ENCODE measurements at places on chromosomes 11 and 22.

- DNase-seq, result no peak
Measured at GRCh38 chr11:3796346-3796745, 1.0 kb downstream of the NUP98 start.

GRCh38 chr22:34278121-34278520 lies 357.8 kb upstream of the LARGE1 start:
- DNase-seq, result no peak

DNA sequence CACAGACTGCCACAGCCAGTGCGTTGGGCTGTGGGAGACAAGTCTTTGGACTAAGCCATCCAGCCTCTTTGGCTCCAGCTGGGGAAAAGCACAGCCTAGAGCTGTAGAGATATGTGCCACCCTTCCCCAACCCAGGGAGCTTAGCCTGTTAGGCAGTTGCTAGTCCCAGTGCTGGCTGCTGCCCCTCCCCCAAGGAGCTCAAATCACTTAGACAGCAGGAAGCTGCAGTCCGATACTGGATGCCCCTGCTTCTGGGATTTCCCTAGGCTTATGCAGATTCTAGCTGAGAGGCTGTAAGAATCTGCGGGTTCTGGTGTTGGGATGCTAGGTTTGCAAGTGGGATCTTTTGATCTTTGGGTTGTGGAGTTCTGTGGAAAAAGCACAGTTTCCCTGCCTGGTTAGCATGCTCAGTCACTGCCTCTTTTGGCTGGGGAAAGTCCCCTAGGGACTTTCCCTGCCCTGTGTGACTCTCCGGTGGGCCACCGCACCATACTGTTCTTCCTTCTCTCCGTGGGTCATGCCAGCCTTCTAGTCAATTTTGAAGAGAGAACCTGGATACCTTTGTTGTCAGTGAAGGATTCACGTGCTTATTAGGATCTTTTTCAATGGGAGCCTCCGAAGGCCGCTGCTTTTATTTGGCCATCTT lies 792.0 kb downstream of the KCNA4 start:
- no peak for DNase-seq

GRCh38 chr22:28279888-28280287 lies 360.8 kb upstream of the PITPNB start:
- no peak for DNase-seq

- DNase-seq, result no peak
Measured at GRCh38 chr11:86591631-86592030, 80.8 kb downstream of the ME3 start.

GRCh38 chr22:43616645-43617044 lies 195.5 kb downstream of the EFCAB6 start:
- DNase-seq, result no peak

- no peak for DNase-seq
Measured at GRCh38 chr22:42190274-42190673, 59.7 kb upstream of the CYP2D6 start.

DNA sequence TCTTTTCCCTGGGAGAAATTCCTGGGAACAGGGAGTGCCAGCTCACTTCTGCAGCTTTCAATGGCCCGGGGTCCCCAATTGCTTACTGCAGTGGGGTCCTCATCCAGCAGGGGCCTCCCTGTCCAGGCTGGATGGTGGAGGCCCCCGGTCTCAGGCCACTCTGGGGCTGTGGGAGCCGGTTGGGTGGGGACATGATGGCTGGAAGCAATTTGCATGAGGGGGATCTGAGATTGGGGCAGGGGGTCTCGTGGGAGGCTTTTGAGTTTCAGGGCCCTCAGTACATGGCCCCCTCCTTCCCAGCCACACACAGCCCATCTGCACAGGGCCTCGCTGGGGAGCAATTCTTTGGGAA lies 25.2 kb downstream of the MRGPRD start:
- no peak for DNase-seq

DNA sequence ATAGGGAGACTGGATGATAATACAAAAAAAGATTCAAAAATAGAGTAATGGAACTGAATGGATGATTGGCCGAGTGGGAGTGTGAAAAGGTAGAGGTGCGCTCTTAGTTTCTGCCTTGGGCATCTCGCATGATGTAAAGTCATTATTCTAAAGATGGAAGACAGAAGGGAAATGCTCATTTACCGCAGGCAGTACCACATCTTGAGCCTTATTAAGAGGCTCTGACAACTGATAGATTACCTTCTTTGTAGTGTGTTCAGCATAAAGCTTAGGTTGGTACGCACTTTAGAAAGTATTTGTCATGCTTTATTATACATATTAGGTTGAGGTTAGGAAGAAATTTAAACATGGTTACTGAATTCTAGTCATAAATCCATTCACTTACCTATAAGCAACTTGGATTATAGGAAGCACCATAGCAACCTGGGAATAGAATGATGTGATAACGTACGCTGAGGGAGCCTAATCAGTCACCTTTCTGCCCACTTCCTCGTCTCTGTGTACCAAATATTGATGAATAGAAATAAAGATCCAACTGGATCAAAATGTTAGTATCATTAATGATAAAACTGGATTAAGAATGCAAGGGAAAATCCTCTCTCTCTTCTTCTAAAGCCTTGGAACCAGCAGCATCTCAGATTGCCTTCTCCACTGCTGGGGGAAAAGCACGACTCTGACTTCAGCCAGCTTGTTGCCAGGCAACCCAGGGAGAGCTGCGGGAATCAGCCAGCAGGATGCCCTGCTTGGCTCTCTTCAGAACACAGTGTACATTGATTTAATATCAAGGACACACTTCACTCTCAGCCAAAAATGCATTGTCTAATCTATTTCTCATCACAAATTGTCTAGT lies 29.0 kb upstream of the VWA5A start:
- DNase-seq, result no peak

DNA sequence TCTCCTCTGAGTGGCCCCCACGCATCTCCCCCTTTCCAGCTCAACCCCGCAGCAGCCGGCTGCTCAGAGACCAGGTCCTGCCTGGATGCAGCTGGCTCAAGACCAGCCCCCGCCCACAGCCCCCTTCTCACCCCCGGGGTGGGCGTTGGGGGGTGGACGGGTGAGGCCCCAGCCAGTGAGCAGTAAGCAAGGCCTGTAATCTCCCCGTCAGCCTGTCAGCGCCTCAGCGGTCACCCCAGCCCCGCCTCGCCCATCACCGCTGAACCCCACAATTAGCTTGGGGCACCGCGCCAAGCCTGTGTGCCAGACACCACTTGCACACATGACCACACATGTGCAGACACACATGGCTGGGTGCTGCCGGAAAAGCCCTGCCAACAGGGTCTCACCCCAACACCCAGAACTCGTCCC lies 5.9 kb downstream of the PLXNB2 start:
- DNase-seq, result no peak

GRCh38 chr11:32326522-32326921 lies 108.8 kb downstream of the WT1 start:
- no peak for DNase-seq

GRCh38 chr11:12017243-12017678 lies 8.8 kb upstream of the DKK3 start:
- no peak for DNase-seq

GRCh38 chr22:44260216-44261035 lies 52.3 kb downstream of the SHISAL1 start:
- no peak for DNase-seq

- peak; percentile 71 for DNase-seq
Measured at GRCh38 chr11:81869351-81870065, 864.2 kb downstream of the FAM181B start.

DNA sequence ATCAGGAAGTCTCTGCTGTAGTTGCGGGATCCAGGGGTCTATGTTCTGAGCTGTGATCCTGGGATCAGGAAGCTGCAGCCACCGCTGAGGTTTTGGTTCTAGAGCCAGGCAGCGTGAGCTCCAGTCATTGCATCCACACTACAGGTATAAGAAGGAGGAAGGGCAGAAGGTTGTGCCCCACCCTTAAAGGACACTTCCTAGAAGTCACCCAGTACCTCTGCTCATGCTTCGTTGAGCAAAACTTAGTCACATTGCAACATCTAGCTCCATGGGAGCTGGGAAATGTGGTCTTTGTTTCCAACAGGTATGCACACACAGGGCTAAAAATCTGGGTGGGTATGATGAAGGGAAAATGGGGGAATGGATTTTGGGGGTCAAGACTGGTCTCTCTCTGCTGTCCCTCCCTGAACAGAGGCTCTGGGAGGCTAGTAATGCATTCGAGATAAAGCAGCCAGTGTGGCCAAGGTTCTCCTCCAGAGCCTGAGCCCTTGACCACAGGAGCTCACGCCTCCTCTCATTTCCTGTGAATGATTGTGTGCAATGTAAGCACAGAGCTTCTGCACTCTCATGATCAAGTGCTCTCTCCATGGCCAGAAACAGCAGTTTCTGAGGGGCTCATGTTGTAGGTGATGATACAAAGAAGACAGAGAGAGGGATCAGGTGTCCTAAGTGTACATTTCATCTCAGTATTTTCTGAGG lies 86.8 kb upstream of the OR4B1 start:
- no peak for DNase-seq

GRCh38 chr11:1171985-1172728 lies 14.4 kb downstream of the MUC5AC start:
- DNase-seq, result no peak

All from stimulated activated CD4-positive, alpha-beta T cell treated with anti-CD3 and anti-CD28 coated beads, Interleukin-4, amount 100 ng/mL, for 48 hours (primary cell).